ENCODE measurements at places on chromosomes 2 and 18. TPM values are rescaled to one million over a fixed set of nuclear protein-coding genes. Genes with fewer than 3 reads are reported as not detected.

EVX2 gene
- total RNA-seq: not detected

CENPO gene
- 46.9 TPM for total RNA-seq

MSH6 gene
- total RNA-seq: 76.1 TPM

SP140 gene
- total RNA-seq: not detected

RAB6C gene
- total RNA-seq: not detected

CHRND gene
- total RNA-seq: not detected

SERPINE2 gene
- total RNA-seq: 139 TPM

COL4A4 gene
- 2.0 TPM for total RNA-seq
